ENCODE measurements at places on chromosomes 11 and 22.
A peak's percentile ranks its signal among the peaks of the same experiment; 100 is the strongest.

DNA sequence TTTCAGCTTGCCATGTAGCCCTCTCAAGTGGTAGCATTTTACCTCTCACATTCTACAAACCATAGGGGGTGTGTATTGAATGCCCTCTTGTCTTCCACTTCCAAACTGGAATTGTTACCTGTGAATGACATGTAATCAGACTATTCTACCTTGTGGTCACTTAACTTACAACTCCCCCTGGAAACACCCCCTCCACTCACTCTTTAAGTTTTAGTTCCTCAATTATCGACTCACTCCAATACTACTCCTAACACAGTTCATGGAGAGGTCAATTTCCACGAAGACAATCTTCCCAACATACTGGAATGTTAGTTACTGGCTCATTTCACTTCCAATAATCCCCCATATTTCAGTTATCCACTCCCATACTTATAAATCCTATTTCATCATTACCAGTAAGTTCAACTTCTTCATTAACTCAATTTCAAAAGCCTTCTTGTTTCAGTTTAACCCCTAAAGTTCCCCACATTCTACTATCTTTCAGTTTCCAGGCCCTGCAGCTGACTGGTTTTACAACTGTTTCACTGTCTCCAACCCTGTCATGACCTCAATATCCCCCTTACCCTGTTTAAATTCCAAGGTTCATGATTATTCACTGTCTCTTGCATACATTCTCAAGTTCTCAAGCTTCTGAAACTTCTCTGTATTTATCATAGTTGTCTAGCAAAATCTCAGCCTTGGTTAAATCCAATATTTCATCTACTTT is 92.5 kb downstream of the C11orf87 start:
- no peak for DNase-seq

DNA sequence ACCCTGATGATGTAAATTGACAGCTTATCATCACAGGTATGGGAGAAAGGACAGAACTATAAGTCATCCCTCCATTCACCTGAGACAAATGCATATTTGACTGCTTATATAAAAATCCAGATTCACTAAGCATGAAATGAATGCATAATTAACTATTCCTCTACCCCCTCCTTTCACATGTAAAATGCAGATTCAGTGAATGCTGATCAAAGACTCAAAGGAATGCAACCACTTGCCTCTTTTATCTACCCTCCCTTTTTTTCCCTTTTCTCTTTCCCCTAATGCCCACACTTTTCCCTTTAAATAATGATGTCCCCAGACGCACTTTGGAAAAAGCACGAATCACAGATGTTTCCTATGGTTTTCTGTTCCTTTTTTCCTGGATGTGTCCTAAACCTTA is 4.5 kb upstream of the PLAAT4 start:
- DNase-seq, result no peak

DNA sequence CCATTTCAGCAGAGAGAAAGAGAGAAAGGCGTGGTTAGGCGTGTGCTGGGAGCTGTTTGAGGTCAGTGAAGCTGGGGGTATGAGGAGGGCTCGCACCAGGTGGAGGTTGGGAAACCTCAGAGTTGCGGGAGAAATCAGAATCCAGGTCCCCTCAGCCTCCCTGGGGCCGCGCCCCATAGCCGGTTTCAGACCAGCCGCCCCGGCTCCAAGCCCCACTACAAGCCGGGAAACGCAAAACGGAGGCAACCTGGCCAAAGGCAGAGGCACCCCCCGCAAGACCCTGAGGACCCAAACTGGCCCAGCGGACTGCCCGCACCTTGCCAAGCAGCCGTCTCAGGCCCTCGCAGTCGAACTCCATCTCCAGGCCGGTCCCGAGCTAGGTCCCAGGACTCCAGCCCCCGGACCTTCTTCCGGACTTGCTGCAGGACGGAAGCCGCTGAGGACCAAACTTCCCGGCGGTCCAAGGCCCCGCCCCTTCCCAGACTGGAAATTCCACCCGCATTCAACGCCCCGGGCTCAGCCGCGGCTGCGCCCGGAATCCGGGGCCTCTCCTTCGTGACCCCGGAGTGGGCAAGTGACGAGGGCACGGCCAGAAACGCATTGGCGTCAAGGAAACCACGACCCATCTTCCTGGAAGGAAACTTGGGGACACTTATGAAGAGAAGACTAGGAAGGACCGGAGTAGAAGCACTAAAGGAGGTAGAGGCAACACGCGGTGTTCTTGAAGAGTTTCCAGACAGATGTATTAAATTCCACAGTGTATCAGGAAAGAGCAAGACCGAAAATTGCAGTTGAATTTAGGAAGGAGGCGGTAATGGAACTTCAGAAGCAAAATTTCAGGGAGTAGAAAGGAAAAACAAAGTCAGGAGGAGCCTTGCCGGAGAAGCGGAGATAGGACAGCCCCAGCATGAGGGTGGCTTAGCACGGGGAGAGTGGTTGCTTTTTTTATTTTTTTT is at the start of gene UEVLD:
Gene UEVLD, minus strand, starts transcription at position 438 of the 956 bp plus-strand sequence. Its CDS starts 80 bp downstream, at position 358.
- DNase-seq, result peak; percentile 41

- no peak for DNase-seq
These were observed 18.4 kb downstream of the FADS2 start for GRCh38 chr11:61846362-61847020.

DNA sequence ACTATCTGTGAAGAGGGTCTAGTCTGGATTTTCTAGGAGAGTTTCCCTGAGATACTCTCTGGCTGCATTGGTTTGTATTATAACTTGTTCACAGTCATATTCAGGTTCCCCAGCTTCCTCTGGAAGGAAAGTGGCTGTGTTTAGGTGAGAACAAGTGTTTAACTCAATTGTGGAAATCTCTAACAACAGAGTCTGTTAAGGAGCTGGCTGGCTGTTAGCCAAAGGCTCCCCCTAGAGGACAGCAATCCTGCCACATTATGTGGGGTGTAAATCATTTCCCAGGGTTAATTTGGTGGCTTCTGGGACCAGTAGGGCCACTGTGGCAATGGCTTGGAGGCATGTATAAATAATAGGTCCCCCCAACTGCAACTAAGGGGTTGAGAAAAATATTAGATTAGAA is 18.4 kb downstream of the MS4A6E start:
- DNase-seq, result no peak

All from epithelial cell of prostate (primary cell).